ENCODE measurements at places on chromosomes 13 and 19. TPM values are rescaled to one million over a fixed set of nuclear protein-coding genes. Genes with fewer than 3 reads are reported as not detected.

- DNase-seq, result no peak
Measured at GRCh38 chr13:95250961-95251360, 50.3 kb downstream of the ABCC4 start.

GRCh38 chr13:112639521-112639920 is 50.3 kb upstream of the ATP11A start:
- no peak for DNase-seq

The TEX101 gene
- total RNA-seq, result not detected

- DNase-seq, result no peak
Measured at GRCh38 chr19:36745870-36746269, 26.7 kb downstream of the ZNF850 start.

DNA sequence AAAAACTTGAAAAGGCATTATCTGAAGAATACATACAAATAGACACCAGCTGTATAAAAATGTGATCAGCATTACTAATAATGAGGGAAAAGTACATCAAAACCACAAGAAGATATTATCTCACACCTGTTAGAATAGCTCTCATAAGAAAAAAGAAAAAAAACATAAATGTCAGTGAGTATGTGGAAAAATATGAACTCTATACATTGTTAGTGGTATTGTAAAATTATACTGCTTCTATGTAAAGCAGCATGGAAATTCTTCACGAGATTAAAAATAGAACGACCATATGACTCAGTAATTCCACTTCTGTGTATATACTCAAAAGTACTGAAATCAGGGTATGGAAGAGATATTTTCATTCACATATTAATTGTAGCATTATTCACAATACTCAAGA is 1146.4 kb downstream of the SLITRK5 start:
- DNase-seq, result no peak

GRCh38 chr19:1655987-1656608 is 3.7 kb upstream of the TCF3 start:
- DNase-seq, result no peak

- DNase-seq, result peak; percentile 74
Measured at GRCh38 chr19:44951179-44952159, 3.7 kb upstream of the CLPTM1 start.

DNA sequence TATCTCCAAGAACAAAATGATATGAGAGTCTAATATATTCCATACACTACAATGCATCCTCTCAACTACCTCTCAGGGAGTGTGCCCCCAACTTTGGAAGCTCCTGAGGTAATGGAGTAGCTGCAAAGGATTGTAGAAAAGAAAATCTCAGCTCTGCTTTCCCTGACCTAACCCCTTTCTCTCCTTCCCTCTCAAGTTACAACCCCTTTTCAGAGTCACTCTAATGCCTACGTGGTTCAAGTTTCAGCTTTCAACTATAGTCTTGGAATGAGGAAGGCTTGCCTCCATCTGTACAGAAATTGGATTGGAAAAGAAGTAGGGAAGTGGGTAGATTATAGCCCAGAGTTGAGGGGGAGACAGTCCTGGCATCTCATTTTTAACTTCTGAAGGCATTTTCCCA is 256.0 kb downstream of the PCDH9 start:
- DNase-seq, result no peak

The KIR3DL2 gene
- total RNA-seq, result not detected

Data from CD4-positive, alpha-beta memory T cell (primary cell).